ENCODE measurements at places on chromosomes 5 and 9. TPM values are rescaled to one million over a fixed set of nuclear protein-coding genes. Genes with fewer than 3 reads are reported as not detected.

Gene C7
- 26.7 TPM for polyA plus RNA-seq

Gene GABRA6
- 0.24 TPM for polyA plus RNA-seq

Gene FAM153A
- 1.3 TPM for polyA plus RNA-seq

Gene ALG2
- polyA plus RNA-seq: 43.6 TPM

Gene DIRAS2
- polyA plus RNA-seq: 7.0 TPM

Gene BTF3
- 1,031 TPM for polyA plus RNA-seq

Gene C5orf58
- not detected for polyA plus RNA-seq

- no peak for DNase-seq
Measured at GRCh38 chr5:141934099-141934844, 10.6 kb downstream of the DELE1 start.

- no peak for DNase-seq
Measured at GRCh38 chr5:124530916-124531315, 215.5 kb downstream of the ZNF608 start.

GRCh38 chr9:73172901-73173215 lies 21.2 kb downstream of the ANXA1 start:
- DNase-seq: no peak

DNA sequence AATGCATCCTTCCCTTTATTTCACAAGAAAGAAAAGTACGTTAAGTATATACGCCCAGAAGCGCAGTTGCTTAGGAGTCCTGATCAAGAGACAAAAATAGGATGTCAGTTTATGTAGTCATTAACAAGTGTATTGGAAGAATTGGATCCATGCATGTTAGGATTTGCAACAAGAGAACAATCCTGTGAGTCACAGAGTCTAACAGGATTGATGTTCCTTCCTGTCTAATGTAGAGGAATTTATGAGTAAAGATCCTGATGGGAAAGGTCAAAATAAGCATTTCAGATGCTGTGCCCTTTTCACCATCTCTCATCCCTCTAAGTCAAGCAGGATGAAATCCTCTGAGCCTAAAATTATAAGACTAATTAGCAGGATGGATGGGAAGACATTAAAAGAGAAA lies 406.0 kb upstream of the GRIA1 start:
- DNase-seq: no peak

GRCh38 chr5:115471345-115472063 lies 73.1 kb downstream of the FEM1C start:
- no peak for DNase-seq

DNA sequence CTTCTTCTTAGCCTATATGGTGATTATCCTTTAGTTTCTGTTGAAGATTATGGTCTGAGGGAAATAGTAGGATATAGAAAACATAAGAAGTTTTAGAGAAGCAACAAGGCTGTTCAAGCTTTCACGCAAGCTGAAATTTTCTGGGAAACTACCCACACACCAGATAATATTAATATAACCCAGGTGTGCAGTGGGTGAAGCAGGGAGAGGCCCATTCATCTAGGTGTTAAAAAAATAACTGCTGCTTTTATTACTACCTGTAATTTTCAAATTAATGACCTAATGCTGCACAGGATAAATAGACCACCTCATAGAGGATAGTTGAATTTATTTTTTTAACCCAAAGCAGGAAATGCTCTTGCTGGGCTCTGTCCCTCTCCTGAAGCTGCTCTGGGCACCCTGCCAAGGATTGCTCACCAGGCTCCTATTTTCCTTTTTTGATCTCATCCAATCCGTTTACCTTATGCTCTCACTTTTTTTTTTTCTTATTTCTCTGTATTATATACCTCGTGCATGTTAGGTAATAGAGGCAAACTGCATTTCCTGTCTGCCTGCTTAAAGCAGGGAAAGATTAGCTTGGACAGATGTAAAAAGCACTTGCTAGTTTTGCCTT lies 124.3 kb upstream of the SLC12A2 start:
- peak; percentile 33 for DNase-seq

GRCh38 chr9:137685741-137686420 lies 67.1 kb downstream of the EHMT1 start:
- no peak for DNase-seq
